GM13976 (cell line): ENCODE measurements at places on chromosomes 4 and X.

GRCh38 chrX:98506907-98507306, 1623.2 kb downstream of the RPA4 start:
- DNase-seq = no peak

DNA sequence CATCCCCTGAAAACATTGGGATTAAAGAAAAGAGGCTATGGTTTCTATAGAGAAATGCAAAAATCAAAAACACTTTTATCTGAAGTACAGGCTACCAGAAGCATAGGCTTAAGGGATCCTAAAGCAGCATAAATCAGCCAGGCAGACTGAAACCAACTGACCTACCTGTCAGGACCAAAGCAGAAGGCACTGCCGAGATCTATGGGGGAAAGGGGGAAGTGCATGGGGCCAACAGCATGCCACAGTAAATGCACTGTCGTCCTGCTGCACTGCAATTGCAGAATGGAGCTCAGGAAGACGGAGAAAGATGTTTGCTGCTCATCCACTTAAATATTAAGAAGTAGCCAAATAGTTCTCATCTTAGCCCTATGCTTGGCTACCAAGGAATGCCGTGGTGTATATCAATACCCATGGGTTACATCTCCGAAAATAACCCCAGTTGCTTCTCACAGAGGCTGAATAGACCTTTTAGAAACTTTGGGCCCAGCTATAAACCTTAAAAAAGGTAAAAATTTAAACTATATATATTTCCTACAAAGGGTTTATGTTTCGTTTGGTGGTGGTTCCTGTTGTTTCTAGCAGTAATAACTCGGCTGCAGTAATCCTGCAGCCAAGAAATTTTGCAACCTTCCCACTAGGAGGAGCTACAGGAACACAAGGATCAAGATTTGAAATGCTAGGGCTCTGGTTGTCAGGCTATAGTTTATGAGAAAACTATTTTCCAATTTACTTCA, 312.2 kb upstream of the DIAPH2 start:
- peak; percentile 17 for DNase-seq

GRCh38 chr4:1684506-1685234, 557 bp upstream of the FAM53A start:
- no peak for DNase-seq

DNA sequence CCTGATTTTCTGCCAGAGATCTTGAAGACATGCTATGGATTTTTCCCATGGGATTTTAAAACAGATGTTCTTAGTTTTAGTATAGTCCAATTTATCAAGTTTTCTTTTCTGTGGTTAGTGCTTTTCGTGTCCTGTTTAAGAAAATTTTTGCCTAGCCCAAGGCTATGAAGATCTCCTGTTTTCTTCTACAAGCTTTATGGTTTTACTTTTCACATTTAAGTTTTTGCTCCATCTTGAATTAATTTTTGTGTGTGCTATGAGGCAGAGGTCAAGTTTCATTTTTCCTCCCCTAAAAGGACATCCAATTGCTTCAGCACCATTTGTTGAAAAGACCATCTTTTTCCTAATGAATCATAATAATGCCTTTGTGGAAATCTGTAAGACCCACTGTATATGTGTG, 65.6 kb downstream of the POLR2B start:
- no peak for DNase-seq

- DNase-seq = no peak
Measured at GRCh38 chrX:37590047-37590446, 18.6 kb downstream of the LANCL3 start.

DNA sequence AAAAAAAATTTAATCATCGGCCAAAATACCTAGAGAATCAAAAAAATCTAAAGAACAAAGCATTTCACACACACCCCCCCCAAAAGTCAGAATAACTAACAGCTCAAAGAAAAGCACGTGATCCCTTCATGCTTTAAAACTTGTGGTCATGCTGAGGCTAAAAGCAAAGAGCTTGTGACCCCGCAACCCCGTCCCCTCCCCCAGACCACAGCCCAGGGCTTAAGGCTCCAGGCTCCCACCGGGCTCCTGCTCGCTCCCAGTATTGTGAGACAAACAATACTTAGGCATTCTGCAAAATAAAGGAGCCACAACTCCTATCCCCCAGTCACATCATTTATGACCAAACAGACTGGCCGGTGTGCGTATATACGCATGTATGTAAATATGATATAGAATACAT, 62.1 kb upstream of the CCDC160 start:
- no peak for DNase-seq

- DNase-seq = no peak
Measured at GRCh38 chr4:175386776-175387507, 425.1 kb downstream of the GPM6A start.

DNA sequence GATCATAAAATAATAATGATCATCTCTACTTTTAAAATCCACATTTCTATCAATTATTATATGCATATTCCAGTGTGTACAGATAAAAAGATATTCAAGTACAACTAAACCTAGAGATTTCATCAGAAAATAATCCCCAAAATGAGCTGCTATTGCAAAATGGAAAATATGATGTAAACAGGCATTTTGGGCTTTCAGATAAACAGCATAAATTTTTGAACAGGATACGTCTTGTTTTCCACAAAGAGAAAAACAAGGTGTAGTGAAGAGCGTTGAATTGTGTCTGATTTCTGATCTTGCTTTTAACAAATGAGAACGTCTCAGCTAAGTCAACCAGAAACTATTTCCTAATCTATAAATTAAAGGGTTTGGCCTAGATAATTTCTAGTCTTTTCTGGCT, 349.6 kb upstream of the FTHL17 start:
- no peak for DNase-seq

DNA sequence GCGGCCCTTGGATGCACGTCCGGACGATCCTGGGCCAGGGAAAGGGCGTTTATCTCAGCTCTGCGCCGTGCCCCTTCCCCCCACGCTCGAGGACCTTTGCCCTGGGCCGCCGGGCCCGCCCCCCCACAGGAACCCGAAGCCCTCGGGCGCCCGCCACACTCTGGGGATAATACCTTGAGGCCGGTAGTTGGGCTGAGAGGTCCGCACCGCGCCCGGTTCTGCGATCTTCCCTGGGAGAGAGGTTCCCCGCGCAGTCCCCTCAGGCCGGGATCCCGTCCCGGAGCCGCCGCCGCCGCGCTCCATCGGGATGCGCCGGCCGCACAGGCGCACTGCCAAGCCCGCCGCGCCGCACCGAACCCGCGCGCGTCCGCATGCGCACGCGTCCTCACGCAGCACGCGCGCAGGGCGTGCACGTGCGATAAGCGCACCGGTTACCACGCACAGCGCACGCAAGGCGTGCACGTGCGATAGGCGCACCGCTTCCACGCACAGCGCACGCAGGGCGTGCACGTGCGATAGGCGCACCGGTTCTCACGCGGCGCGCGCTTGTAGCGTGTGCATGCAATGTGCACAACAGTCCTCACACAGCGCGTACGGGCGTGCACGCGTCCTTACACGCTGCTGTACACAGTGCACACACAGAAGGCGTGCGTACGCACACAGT, at the start of gene MAP7D2:
TSS of gene MAP7D2 (minus strand) at position 331 of the 664 bp plus-strand sequence. CDS start at position 303, 28 bp downstream.
- no peak for DNase-seq

DNA sequence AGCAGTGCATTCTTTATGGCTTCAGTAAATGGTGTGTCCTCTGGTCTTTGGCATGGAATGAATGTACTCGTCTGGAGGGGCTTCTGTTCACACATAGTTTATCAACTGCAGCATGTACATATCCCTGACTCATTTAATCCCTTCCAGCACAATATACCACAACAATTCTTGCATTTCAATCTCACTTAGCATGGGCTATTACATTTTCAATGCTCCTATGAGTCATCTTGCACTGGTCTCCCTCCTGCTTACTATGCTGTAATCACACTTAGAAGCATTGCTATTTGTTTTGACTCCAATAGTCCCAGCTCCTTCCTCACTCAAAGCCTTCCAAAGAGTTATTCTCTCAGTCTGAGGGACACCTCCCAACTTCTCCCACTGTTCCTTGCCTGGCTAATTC, 180.9 kb upstream of the NUDT10 start:
- no peak for DNase-seq

- no peak for DNase-seq
Measured at GRCh38 chrX:136271300-136271699, 20.1 kb upstream of the MAP7D3 start.

DNA sequence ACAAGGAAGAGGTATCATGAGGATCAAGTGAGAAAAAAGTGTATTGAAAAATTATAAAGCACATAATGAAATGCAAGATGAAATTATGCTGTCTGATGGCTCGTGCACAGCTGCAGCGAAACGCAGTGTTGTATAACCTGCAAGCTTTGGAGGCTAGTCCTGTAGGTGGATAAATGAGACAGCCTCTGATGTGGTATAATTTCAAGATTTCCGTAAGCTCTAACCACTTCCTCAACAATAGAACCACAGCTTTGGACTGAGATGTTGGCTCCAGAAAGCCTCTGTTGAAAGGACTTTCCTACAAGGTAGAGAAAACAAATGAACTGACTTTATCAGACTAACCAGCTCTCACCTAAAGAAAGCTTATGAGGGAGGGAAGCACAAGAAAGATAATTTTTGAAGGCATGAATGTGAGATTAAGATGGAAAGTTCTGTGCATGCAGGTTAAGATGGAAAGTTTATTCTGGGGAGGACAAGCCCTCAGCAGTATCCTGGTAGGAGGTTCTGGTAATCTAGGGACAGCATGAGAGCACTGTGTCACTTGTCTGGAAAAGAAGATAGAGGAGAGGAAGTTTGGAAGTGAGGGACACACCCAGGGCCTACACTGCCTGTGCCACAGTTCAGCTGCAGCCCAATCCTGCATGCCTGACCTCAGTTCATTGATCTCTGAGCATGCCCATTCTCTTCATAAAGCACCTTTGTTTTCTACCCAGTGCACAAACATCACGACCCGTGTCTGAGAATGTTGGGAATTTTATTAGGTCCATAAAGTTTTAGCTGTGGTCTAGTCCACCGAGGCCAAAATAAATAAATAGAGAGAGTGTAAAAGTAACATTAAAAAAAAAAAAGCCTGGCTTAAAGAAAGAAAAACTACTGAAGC, 161.5 kb upstream of the SFRP2 start:
- no peak for DNase-seq

DNA sequence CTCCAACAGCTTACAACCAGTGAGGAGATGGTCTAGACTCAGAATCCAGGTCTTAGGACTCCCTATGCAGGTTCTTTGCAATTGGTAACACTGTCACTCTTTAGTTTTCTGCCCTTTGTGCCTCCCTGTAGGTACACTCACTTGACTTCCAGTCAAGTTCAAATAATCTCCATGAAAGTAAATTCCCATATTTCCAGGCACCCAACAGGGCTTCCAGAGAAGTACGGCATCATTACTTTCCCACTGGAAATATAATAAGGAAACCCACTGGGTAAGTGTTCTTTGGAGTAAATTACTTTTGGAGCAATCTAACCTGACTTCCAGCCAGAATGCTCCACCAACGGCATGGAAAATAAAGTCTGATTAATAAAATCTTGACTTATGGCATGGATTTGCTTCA, 338.9 kb downstream of the HNRNPD start:
- no peak for DNase-seq
